ENCODE measurements at places on chromosomes 11 and 22.

- no peak for DNase-seq
Measured at GRCh38 chr11:132980670-132981069, 551.6 kb downstream of the OPCML start.

- DNase-seq = peak; percentile 96
Measured at GRCh38 chr11:119376197-119376847, 5.2 kb downstream of the USP2 start.

GRCh38 chr11:9787981-9788521 lies 124.2 kb downstream of the SWAP70 start:
- DNase-seq = no peak

GRCh38 chr11:23127706-23128105 lies 267.4 kb upstream of the CCDC179 start:
- DNase-seq = no peak

DNA sequence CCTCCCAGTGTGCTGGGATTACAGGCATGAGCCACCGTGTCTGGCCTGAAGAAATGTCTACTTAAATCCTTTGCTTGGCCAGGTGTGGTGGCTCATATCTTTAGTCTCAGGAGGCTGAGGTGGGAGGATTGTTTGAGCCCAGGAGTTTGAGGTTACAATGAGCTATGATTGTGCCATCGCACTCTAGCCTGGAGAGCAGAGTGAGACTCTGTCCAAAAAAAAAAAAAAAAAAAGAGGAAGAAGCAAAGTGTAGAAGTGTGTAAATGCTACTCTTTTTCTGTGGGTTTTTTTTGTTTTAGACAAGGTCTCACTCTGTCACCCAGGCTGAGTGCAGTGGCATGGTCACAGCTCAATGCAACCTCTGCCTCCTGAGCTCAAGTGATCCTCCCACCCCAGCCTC lies 6.4 kb upstream of the ATG16L2 start:
- no peak for DNase-seq

DNA sequence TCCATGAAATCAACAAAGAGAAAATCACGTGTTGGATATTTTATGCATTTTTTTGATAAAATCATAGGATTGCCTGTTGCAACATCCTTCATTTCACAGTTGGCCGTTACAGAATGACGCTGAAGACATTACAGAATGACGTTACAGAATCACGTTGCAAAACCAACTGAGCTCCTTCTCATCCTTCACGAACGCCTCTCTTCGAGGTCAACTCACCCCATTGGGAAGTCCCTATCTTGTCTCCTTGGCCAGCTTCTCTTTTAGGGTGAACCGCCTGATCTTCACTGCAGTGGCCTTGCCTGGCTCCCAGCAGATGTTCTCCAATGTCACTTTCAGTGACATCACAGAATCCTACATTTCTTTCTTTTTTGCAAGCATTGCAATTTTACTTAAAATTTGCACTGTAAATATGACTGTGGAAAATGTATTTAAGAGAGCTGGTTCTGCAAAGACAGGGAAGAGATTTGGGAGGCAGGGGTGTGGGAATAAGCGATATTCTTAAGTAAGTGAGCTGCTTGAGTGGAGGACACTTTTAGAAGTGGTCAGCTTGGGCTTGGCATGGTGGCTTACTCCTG lies 5.1 kb downstream of the KRTAP5-7 start:
- DNase-seq = no peak

- no peak for DNase-seq
Measured at GRCh38 chr11:29171360-29171950, 845.4 kb downstream of the KCNA4 start.

GRCh38 chr11:134252346-134253187 lies 585 bp downstream of the THYN1 start:
- DNase-seq = no peak

DNA sequence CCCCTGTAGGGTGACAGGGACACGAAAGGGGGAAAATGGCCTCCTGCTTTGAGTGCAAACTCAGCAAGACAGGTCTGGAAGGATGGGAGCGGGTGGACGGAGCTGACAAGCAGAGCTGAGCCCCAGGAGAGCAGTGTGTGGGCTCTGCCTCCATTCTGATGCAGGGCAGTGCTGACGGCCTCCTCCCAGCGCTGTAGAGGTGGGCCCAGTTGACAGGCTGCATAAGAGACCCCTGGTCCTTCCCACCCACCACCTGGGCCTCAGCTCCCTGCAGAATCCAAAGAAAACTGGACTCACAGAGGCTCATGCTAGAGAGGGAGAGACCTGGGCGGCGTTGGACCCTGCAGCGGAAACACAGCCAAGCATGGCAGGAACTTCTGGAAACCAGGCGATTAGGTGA lies 1113.4 kb downstream of the BRD1 start:
- no peak for DNase-seq

- no peak for DNase-seq
Measured at GRCh38 chr11:76622493-76623094, 48.0 kb downstream of the LRRC32 start.

DNA sequence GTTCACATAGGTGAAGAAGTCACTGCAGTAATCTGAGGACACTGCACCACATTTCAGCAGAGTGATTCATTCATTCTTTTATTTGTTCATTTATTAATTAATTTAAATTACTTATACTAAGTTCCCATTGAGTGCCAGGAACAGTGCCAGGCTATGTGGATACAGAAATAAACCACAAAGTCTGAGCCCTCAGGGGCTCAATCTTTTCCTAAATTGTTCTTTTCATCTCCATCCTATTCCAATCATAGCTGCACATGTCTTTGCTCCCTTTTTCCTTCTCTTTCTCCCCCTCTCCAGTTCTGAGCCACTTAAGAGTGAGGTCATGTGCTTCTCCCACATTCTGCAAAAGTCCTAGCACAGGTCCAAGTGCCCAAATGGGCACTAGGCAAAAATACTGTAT lies 4.9 kb downstream of the SYTL2 start:
- DNase-seq = no peak

- DNase-seq = no peak
Measured at GRCh38 chr11:61332281-61332796, 566 bp downstream of the DDB1 start.

DNA sequence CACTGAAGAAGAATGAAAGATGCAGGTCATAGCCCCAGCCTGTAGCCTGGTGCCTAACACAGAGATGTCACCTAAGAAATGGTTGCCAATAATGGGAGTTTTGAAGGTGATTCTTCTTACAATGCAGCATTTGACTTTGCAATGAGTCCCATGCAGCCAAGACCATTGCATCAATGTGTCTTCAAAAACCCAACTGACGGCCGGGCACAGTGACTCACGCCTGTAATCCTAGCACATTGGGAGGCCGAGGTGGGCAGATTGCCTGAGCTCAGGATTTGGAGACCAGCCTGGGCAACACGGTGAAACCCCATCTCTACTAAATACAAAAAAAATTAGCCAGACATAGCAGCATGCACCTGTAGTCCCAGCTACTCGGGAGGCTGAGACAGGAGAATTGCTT lies 89.3 kb upstream of the ASPHD2 start:
- no peak for DNase-seq

- DNase-seq = peak; percentile 85
Measured at GRCh38 chr22:37804881-37805809, 2.6 kb upstream of the GCAT start.

GRCh38 chr11:96023275-96023674 lies 99.4 kb upstream of the MTMR2 start:
- no peak for DNase-seq

- DNase-seq = peak; percentile 6
Measured at GRCh38 chr11:29333993-29334775, 682.6 kb downstream of the KCNA4 start.

GRCh38 chr22:44281768-44282637 lies 30.7 kb downstream of the SHISAL1 start:
- DNase-seq = no peak

Measured in putamen (tissue), 1 donor.